ENCODE measurements at places on chromosomes 6 and 20.

- DNase-seq: no peak
Measured at GRCh38 chr6:91653895-91654294, 1067.0 kb upstream of the MAP3K7 start.

- DNase-seq: no peak
Measured at GRCh38 chr6:8100159-8100854, 2.0 kb downstream of the EEF1E1 start.

GRCh38 chr6:168440520-168441433 is at the start of gene SMOC2:
Gene SMOC2, plus strand, starts transcription at chr6:168441184. Its CDS starts 187 bp downstream, at chr6:168441371.
- DNase-seq: no peak

DNA sequence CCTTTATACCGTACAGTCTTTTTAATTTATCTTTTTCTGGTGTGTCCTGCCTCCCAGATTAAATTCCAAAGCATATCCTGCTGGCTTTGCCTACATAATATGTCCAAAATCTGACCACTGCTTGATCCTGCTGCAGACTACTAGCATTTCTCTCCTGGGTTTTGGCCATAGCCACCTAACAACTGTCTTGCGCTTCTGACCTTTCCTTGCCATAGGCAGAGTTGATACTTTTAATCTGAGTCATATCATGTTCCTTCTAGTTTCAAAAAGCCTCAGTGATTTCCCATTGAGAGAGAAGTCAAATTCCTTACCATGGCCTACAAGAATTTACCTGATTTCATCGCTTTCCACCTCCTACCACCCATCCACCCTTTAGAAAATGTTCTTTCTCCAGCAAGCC is 104.8 kb downstream of the BCKDHB start:
- no peak for DNase-seq

DNA sequence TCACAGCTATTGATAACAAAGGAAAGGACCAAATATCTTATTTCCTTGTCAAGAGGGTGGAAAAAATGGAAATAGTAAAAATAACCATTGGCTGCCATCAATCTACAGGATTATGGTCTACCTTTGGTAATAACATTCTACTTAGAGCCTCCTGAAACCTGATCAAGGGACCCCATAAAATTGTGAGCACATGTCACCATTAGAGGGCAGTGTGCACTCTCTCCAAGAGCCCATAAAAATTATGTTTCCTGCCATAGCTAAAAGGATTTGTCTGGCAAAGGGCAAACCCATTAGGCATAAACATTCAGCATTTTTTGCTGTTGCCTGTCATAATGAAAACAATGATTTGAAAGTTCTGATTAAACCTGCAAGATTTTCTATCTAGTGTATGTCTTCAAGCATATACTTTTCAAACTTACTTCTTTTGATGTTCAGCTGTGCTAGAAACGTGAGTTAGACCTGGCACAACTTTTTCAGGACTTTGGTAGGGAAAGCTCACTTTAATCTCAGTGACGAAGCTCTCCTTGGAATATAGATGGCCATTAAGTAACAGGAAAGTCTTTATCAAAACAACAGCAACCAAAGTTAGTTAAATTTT is 120.7 kb upstream of the ZFP64 start:
- DNase-seq: no peak

- DNase-seq: no peak
Measured at GRCh38 chr6:16633465-16633864, 127.8 kb downstream of the ATXN1 start.

- DNase-seq: no peak
Measured at GRCh38 chr20:41318271-41318649, 729 bp upstream of the ZHX3 start.

- DNase-seq: no peak
Measured at GRCh38 chr6:157227202-157228166, 95.8 kb downstream of the TMEM242 start.

GRCh38 chr6:92687278-92687677 is 732.1 kb downstream of the EPHA7 start:
- no peak for DNase-seq

GRCh38 chr20:63434599-63435378 is 37.7 kb downstream of the KCNQ2 start:
- peak; percentile 77 for DNase-seq

DNA sequence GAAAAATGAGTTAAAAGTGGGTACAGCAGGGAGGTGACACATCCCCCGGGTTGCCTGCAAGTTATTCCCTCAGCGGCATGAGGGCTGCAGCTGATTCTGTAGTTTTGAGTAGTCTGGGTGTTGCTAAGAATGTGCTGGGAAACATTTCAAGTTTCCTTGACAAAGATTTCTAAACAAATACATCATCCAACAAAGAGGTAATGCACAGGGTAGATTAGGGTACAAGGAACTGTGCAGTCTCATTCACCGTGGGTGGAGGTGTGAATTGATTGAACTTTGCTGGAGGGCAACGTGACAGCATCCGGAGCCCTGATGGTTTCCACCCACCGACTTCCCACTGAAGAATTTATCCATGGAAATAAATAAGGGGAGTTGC is 21.8 kb downstream of the CASS4 start:
- no peak for DNase-seq

- DNase-seq: no peak
Measured at GRCh38 chr6:1043458-1043836, 268.5 kb upstream of the FOXQ1 start.

GRCh38 chr6:39347906-39348585 is 25.5 kb upstream of the KCNK16 start:
- DNase-seq: peak; percentile 72

Measured in activated CD4-positive, CD25-positive, alpha-beta regulatory T cell treated with anti-CD3 and anti-CD28 coated beads, Interleukin-2, amount 50 U/mL, for 72 hours (primary cell).